ENCODE measurements at places on chromosomes 5 and 9.
A peak's percentile ranks its signal among the peaks of the same experiment; 100 is the strongest.

DNA sequence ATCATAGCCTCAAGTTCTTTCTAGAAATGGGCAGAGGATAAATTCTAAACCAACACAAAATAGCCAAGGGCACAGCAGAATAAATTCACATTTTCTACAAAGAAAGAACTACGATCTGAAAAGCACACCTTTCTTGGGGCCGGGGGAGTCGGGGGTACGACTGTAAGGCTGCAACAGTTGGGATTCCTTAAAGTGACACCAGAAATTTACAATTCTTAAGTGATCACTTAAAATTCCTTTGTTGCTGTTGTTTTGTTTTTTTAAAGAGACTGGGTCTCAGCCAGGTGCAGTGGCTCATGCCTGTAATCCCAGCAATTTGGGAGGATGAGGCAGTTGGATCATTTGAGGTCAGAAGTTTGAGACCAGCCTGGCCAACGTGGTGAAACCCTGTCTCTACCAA is 95.8 kb downstream of the CDK5RAP2 start:
- H3K36me3 ChIP-seq = peaks cover 38% of the 10 kb centered on the region
- H3K4me1 ChIP-seq = peaks cover 3% of the 10 kb centered on the region
- no peaks in the 10 kb centered on the region for H3K27me3 ChIP-seq
- no peak for DNase-seq

DNA sequence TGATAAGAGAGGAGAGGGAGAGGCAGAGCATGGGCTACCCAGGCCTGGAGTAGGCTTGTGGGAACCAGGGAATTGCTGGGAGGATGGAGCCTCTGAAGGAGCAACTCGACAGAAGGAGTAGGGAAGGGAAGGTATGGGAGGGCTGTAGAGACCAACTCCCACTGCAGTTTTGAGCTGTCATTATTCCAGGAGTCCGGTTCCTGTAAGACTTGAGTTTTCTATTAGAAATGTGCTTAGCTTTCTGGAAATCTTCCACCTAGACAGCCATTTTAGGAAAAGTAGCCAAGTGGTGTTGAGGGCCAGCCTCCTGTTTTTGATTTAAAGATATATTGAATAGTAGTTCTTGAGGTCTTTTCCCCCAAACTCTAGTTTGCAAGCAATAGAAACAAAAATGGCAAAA is 323.5 kb downstream of the LRRC70 start:
- no peak for DNase-seq
- peaks cover 2% of the 10 kb centered on the region for H3K27me3 ChIP-seq
- no peak overlapping the region for H3K4me3 ChIP-seq
- H3K4me1 ChIP-seq = no peaks in the 10 kb centered on the region
- no peak overlapping the region for H3K27ac ChIP-seq
- H3K36me3 ChIP-seq = peaks cover 2% of the 10 kb centered on the region

DNA sequence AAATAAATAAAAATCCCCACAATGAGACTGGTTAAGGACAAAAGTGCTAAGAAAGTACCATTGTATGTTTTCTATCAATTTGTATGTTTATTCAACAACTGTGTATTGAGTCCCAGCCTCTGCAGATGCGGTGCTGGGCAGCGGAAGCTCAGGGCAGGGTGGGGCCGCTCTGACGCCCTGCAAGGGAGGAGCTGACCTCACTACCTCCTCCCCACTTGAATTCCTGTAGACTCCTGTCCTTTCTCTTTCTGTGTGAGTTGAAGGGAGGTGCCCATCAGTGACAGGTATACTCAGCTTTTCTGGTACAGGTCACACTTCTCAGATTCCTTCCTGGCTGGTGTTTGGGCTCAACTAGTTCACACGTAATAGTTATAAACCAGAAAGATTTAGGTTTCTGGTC is 27.0 kb downstream of the ANGPTL2 start:
- no peaks in the 10 kb centered on the region for H3K27me3 ChIP-seq
- H3K4me1 ChIP-seq = peaks cover 5% of the 10 kb centered on the region
- H3K36me3 ChIP-seq = peaks cover 7% of the 10 kb centered on the region
- H3K27ac ChIP-seq = no peak overlapping the region
- no peak overlapping the region for H3K4me3 ChIP-seq

- no peak for DNase-seq
- H3K27ac ChIP-seq = no peak overlapping the region
- no peaks in the 10 kb centered on the region for H3K27me3 ChIP-seq
- peaks cover 10% of the 10 kb centered on the region for H3K36me3 ChIP-seq
Measured at GRCh38 chr5:125257057-125257972, 510.9 kb upstream of the ZNF608 start.

DNA sequence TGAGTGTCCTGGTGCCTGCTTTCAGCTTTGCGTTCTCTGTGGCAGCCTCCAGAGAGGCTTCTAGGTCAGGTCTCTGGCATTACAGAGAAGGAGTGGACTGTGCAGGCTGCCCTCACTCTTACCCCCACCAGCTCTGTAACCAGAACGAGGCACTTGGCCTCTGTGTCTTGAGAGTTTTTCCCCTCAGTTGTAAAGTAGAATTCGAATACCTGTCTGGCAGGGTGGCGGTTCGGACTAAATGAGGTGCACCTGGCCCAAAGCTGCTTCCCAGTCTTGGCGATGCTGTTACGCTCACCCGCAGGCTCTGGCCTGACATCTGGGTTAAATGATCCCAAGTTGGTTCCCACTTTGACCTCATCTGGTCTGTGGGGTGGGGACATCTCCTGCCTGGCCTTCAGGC is 40.1 kb downstream of the FAM78A start:
- H3K4me1 ChIP-seq = peaks cover 11% of the 10 kb centered on the region
- no peak overlapping the region for H3K4me3 ChIP-seq
- peaks cover 10% of the 10 kb centered on the region for H3K36me3 ChIP-seq

DNA sequence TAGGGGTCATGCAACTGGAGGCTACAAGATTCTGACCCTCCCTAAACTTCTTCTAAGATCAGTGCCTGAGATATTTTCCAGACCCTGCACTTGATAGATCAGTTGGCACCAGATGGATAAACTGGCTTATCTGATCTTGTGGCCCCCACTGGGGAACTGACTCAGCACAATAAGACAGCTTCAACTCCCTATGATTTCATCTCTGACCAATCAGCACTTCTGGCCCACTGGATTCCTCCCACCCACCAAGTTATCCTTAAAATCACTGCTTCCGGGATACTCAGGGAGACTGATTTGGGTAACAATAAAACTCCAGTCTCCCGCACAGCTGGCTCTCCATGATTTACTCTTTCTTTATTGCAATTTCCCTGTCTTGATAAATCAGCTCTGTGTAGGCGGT is 2180.4 kb upstream of the WWC1 start:
- DNase-seq = no peak
- no peak overlapping the region for H3K4me3 ChIP-seq
- H3K36me3 ChIP-seq = no peaks in the 10 kb centered on the region
- no peak overlapping the region for H3K27ac ChIP-seq
- H3K4me1 ChIP-seq = no peaks in the 10 kb centered on the region

DNA sequence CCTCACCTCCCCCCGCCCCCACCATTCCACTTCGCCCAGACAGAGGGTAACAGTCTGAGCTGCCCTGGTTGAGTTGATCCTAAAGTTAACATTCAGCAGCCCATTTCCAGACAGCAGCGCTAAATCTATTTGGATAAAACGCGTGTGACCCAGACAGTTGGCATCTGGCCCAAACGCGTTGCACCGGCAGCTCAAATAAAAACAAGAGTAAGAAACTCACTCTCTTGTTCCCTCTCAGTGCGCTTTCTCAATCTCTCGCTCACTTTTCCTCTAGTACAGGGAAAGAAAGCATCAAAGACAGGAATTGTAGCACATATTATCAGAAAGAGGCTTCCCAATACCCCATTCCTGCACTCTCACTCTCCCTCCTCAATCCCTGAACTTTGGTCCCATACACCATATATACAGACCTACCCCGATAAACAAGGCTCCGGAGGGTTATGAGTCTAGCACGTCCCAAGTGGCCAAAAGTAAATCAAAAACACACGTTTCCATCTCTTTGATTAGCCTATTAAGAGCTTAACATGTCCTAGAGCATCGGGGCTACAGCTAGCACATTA is 1.3 kb downstream of the ADAMTS6 start:
- peaks cover 10% of the 10 kb centered on the region for H3K4me1 ChIP-seq
- H3K27me3 ChIP-seq = no peaks in the 10 kb centered on the region

DNA sequence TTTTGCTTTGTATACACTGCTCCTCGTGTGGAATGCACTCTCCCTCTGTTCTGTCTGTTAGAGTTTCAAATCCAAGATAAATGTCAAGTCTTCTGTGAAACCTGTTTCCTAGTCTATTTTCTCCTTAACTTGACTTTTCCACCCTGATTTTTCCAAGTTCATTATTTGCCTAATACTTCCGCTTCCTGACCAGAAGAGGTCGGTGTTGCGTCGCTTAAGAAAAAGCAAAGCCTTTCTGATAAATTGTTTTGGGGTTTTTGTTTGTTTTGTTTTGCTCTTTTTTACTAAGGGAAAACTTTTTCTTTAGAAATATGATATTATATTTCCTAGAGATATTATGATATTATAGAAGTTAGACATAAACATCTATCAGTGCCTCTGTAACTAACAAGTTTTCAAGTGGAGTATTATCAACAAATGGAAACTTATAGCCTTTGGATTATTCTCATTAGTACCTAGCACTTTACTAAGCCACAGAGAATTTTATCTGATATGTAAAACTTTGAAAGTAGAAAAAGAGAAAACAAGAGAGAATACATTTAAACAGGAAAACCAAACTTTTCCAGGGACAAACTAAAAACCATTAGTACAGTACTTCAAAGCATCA is 55.8 kb downstream of the PHAX start:
- DNase-seq = peak; percentile 26
- H3K4me1 ChIP-seq = peaks cover 6% of the 10 kb centered on the region

GRCh38 chr5:68087866-68088265 is 127.7 kb upstream of the PIK3R1 start:
- peaks cover 2% of the 10 kb centered on the region for H3K27me3 ChIP-seq
- no peak overlapping the region for H3K4me3 ChIP-seq
- DNase-seq = no peak

- DNase-seq = no peak
- H3K4me3 ChIP-seq = no peak overlapping the region
- H3K36me3 ChIP-seq = no peaks in the 10 kb centered on the region
Measured at GRCh38 chr5:137492331-137492730, 6.8 kb downstream of the SPOCK1 start.

- no peak overlapping the region for H3K4me3 ChIP-seq
- H3K27me3 ChIP-seq = peaks cover 12% of the 10 kb centered on the region
- no peaks in the 10 kb centered on the region for H3K36me3 ChIP-seq
- no peaks in the 10 kb centered on the region for H3K4me1 ChIP-seq
- H3K27ac ChIP-seq = no peak overlapping the region
- no peak for DNase-seq
Measured at GRCh38 chr9:70484232-70485130, 70.0 kb upstream of the KLF9 start.

DNA sequence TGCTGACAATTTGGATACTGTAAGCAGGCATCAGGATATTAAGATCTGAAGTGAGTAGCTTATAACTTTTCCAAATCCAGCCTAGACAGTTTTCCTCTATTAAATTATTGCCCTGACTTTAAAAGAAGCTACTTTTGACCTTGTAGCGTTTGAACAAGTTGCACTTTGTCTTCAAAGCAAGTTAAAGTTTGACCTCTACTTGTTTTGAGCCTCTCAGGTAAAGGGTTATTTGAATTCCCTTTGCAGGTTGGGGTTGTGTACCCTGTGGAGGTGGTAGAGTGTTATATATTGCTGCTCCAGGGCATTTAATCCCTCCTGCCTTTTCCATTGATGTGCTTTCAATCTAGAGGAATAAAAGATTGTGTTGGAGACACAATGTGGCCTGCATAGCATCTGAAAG is 30.1 kb downstream of the FXN start:
- no peaks in the 10 kb centered on the region for H3K27me3 ChIP-seq
- no peak overlapping the region for H3K27ac ChIP-seq
- no peak overlapping the region for H3K4me3 ChIP-seq
- no peak for DNase-seq

- peaks cover 3% of the 10 kb centered on the region for H3K4me1 ChIP-seq
- no peak for DNase-seq
- H3K27ac ChIP-seq = no peak overlapping the region
- peaks cover 5% of the 10 kb centered on the region for H3K36me3 ChIP-seq
Measured at GRCh38 chr9:137491735-137492432, 32.8 kb upstream of the NSMF start.

- H3K27me3 ChIP-seq = no peaks in the 10 kb centered on the region
- no peak for DNase-seq
- H3K4me1 ChIP-seq = no peaks in the 10 kb centered on the region
- no peak overlapping the region for H3K4me3 ChIP-seq
- H3K36me3 ChIP-seq = peaks cover 5% of the 10 kb centered on the region
Measured at GRCh38 chr5:149853701-149854100, 90.9 kb downstream of the PDE6A start.

DNA sequence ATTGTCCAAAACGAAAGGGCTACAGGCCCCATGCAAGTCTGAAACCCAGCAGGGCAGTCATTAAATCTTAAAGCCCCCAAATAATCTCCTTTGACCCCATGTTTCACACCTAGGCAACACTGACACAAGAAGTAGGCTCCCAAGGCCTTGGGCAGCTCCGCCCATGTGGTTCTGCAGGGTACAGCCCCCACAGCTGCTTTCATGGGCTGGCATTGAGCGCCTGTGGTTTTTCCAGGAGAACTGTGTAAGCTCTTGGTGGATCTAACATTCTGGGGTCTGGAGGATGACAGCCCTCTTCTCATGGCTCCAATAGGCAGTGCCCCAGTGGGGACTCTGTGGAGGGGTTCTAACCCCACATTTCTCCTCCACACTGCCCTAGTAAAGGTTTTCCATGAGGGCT is 623.5 kb downstream of the PRR16 start:
- H3K4me3 ChIP-seq = no peak overlapping the region
- H3K27ac ChIP-seq = no peak overlapping the region
- no peak for DNase-seq
- no peaks in the 10 kb centered on the region for H3K4me1 ChIP-seq

GRCh38 chr9:126203313-126203712 is 123.3 kb upstream of the MVB12B start:
- no peaks in the 10 kb centered on the region for H3K36me3 ChIP-seq
- no peak for DNase-seq
- H3K4me3 ChIP-seq = no peak overlapping the region
- peaks cover 14% of the 10 kb centered on the region for H3K27me3 ChIP-seq

GRCh38 chr5:102835717-102836116 is 80.6 kb downstream of the PAM start:
- no peak overlapping the region for H3K4me3 ChIP-seq
- H3K4me1 ChIP-seq = no peaks in the 10 kb centered on the region
- H3K36me3 ChIP-seq = no peaks in the 10 kb centered on the region
- no peak for DNase-seq
- H3K27ac ChIP-seq = no peak overlapping the region
- peaks cover 3% of the 10 kb centered on the region for H3K27me3 ChIP-seq

GRCh38 chr5:139188558-139189270 is 9.5 kb downstream of the SIL1 start:
- no peak overlapping the region for H3K27ac ChIP-seq
- no peak overlapping the region for H3K4me3 ChIP-seq
- peaks cover 5% of the 10 kb centered on the region for H3K4me1 ChIP-seq
- peaks cover 11% of the 10 kb centered on the region for H3K36me3 ChIP-seq

- peaks cover 9% of the 10 kb centered on the region for H3K4me1 ChIP-seq
- no peaks in the 10 kb centered on the region for H3K27me3 ChIP-seq
- H3K27ac ChIP-seq = peak overlapping the region; percentile 35
- H3K36me3 ChIP-seq = peaks cover 2% of the 10 kb centered on the region
Measured at GRCh38 chr9:75071530-75072122, 16.3 kb downstream of the NMRK1 start.

- H3K4me3 ChIP-seq = no peak overlapping the region
- H3K4me1 ChIP-seq = peaks cover 12% of the 10 kb centered on the region
- no peaks in the 10 kb centered on the region for H3K36me3 ChIP-seq
Measured at GRCh38 chr5:122315521-122315920, 3.5 kb downstream of the SNCAIP start.

GRCh38 chr5:69242215-69242927 is 7.7 kb downstream of the CDK7 start:
- no peak overlapping the region for H3K27ac ChIP-seq
- H3K27me3 ChIP-seq = no peaks in the 10 kb centered on the region
- H3K4me1 ChIP-seq = peaks cover 37% of the 10 kb centered on the region
- H3K4me3 ChIP-seq = no peak overlapping the region

Measured in memory B cell (primary cell).